ENCODE measurements at places on chromosomes 5 and 9.

DNA sequence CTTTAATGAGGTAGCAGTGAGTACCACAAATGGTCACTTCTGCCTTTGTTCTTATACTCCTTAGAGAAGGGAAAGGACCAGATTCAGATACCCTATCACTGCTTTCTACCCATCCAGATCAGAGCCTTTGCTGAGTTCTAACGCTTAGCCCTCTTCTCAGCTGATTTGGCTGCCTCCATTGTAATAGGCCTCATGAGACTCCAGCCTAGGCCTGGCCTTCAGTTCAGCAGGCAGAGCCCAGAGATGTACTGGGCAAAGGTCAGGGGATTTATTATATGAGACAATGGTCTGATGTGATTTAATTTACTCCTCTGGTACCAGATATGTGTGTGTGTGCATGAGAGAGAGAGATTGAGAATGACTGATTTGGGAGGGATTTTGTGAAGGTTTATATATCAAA lies 124.7 kb downstream of the GHR start:
- no peak for DNase-seq

- no peak for DNase-seq
Observed at GRCh38 chr5:143308731-143309130, 94.8 kb downstream of the NR3C1 start.

- no peak for DNase-seq
Observed at GRCh38 chr9:114169029-114169951, 14.0 kb downstream of the COL27A1 start.

- no peak for DNase-seq
Observed at GRCh38 chr5:67221487-67222242, 25.1 kb upstream of the CD180 start.

- DNase-seq, result no peak
Observed at GRCh38 chr5:150522504-150523414, 14.8 kb downstream of the NDST1 start.

GRCh38 chr9:37026931-37027581 lies 7.0 kb downstream of the PAX5 start:
- no peak for DNase-seq

DNA sequence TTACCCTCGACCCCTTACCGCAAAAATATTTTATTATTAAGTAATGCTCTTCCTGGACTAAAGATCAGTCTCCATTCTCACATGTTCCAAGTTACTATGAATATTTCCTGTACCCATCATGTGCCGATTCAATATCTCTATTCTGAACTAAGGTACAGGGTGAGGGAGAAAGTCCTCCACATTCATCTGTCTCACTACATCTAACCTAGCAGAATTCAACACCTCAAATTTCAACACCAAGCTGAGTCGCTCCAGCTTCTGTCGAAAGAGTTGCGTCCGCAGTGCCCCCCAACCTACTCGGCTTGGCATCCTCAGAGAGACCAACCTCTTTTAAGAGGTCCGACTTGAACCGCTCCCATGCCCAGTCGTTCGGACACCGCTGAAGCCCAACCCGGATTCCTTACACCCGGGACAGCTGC lies 1.0 kb downstream of the CERT1 start:
- DNase-seq, result no peak

DNA sequence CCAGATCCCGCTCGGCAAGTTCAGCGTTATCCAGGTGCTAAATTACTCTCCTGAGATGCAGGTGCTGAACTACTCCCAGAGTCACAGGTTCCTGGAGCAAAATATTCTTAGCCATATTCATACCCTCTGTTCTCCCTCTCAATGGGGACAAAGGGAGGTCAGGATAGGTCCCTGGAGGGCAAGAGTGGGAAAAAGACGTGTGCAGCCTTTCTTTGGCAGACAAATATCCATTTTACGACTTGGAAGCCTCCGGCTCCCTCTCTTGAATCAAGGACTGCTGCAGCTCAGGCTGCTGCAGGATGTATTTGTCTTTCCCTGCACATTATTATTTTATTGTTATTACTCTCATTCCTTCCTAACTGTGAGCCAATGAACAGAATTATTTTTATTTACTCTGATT lies 590.2 kb downstream of the NR2F1-AS1 start:
- no peak for DNase-seq

DNA sequence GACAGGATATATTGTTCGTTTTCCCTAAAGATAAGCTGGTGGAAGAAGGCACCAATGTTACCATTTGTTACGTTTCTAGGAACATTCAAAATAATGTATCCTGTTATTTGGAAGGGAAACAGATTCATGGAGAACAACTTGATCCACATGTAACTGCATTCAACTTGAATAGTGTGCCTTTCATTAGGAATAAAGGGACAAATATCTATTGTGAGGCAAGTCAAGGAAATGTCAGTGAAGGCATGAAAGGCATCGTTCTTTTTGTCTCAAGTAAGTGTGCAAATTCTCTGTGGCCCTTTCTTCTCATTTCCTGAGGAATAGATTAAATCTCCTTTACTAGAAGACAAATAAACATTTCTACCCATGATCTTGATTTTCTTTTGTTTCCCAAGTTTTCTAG lies 38.0 kb downstream of the OSMR start:
- DNase-seq, result no peak

DNA sequence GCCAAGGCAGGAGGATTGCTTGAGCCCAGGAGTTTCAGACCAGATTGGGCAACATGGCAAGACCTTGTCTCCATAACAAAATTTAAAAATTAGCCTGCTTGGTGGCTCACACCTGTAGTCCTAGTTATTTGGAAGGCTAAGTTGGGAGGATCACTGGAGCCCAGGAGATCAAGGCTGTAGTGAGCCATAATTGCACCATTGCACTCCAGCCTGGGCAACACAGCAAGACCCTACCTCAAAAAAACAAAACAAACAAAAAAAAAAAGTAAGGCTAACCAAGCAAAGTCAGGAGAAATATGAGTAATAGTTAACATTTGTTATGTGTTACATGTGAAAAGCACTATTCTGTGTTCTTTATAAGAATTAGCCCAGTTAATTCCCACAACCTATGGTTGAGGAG lies 74.7 kb downstream of the FOXB2 start:
- DNase-seq, result no peak

DNA sequence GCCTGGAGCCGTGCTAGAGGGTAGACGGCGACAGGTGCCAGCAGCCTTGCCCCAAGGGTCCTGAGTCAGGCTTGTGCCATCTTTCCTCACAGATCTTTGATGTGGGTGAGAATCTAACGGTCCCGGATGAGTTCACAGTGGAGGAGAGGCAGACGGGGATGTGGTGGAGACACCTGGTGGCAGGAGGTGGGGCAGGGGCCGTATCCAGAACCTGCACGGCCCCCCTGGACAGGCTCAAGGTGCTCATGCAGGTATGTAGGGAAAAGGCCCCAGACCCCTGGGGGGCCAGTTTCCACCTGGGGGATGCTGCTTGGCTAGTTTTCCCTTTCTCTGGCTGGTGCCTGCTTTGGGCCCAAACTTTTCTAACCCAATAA lies 24.0 kb downstream of the PTGES2 start:
- DNase-seq, result peak; percentile 20

DNA sequence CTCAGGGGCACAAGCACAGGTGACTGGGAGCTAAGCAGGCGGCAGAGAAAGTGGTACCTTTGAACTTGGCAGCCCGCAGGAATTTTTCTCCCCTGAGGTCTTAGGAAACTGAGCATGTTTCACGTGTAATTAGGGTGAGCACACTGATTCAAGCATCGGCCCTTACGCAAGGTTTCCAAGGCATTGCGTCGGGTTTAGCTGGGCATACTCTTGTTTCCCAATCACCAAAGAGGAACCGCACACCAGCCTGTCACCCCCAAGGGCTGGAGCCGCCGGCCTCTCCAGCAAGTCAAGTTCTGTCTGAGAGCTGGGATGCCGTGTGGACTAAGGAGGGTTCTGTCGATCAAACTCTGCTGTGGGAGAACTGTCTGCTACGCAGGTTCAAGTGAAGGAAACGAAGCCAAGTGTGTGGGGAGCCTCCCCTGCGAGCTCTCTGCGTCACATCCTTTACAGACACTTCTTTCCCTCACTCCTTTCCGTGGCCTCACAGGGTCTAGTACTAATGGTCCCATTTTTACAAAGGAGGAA lies 53.0 kb downstream of the ERGIC1 start:
- no peak for DNase-seq
